Astrocyte of the cerebellum (primary cell): ENCODE measurements at places on chromosomes 2 and 18.
A peak's percentile ranks its signal among the peaks of the same experiment; 100 is the strongest.

DNA sequence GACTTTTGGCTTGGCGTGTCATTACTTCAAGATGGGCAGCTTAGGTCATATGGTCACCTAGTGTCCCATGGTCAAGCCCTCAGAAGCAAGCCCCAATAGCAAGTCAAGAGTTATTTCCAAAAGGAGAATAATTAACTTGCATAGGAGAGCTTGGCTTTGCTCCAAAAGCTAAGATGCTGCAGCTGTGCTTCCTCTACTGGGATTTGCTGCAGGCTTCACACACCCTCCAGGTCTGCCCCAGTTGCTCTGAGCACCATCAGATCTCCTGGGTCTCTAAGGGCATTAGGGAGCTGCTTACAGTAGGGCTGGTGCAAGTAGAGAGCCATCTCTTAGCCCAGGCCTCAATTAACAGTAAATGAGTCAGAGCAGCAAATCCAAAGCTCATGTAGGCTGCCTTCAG lies 46.6 kb downstream of the THUMPD2 start:
- DNase-seq = no peak

GRCh38 chr2:225930687-225931086 lies 531.2 kb downstream of the NYAP2 start:
- DNase-seq = no peak

GRCh38 chr2:15730545-15731212 lies 139.0 kb downstream of the DDX1 start:
- DNase-seq = peak; percentile 89

DNA sequence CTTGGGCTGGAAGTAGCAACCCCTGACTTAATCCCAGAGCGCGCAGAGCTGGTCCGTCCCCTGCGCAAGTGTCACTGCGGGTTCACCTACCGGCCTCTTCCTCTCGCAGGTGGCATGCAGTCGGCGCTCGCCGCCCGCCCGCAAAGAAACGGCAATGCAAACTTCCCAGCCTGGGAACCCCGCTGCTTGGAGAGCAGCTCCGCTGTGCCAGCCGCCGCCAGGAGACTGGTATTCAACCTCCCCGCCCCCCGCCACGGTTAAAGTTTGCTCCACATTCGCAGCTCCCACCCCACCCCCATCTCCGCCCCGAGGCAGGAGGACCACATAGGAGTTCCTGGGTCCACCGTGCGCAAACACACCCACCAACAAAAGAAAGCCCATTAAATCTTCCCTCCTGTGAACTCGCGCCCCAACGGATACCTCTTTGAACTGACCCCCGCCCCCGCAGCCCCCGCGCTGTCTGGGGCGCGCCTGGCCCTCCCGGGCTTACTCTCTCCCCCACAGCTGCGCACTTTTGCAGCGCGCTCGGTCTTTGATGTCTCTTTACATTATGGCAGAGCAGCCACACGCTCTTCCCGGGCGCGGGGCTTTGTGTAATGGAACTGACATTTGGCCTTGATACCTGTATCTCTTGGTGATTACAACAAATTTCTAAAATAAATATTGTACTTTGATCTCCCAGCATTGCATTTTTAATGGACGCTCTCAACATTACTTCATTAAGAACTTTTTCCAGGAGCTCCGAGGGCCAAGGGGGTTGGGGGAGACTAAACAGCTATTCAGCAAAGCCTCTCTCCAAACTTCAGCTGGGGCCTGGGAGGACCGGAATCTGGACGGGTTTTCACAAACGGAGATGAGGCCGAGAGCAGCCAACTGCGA lies 3.1 kb upstream of the SP5 start:
- DNase-seq = no peak

GRCh38 chr18:34643989-34644388 lies 66.1 kb upstream of the DTNA start:
- no peak for DNase-seq

DNA sequence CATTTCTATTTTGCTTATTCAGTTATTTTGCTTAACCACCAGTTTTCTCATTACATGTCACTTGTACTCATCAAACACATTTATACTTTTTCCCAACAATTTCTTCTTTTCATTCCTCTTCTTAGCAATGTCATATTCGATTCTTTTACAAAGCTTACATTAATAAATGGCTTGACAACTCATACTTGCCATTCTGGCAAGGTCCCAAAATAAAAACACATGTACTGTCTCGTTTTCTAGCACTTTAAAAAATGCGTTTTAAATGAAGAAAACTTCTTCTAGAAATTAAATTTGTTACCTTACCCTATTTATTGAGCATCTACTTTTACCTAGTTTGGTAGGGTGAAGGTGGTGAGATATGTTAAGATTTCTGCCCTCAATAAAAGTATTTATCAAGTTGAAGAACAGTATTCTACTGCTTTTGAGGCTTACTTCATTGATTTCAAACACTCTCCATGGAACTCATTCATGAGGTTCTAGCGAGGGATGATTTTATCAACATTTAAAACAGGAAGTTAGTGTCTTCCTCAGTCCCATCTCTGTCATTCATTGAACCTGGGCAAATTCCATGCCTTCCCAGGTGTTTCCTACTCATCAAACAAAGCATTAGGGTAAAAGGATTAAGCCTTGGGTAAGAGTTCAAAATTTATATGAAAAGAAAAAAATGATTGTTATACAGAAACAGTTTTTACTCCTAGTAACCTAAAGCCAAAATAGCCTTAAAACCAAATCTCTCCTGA lies 52.6 kb downstream of the CALCRL start:
- DNase-seq = no peak

GRCh38 chr18:46649071-46649862 lies 7.8 kb downstream of the LOXHD1 start:
- no peak for DNase-seq

- DNase-seq = no peak
Measured at GRCh38 chr2:86566158-86566820, 3.0 kb upstream of the CHMP3 start.

GRCh38 chr18:24396082-24396633 lies 1.5 kb downstream of the OSBPL1A start:
- no peak for DNase-seq

DNA sequence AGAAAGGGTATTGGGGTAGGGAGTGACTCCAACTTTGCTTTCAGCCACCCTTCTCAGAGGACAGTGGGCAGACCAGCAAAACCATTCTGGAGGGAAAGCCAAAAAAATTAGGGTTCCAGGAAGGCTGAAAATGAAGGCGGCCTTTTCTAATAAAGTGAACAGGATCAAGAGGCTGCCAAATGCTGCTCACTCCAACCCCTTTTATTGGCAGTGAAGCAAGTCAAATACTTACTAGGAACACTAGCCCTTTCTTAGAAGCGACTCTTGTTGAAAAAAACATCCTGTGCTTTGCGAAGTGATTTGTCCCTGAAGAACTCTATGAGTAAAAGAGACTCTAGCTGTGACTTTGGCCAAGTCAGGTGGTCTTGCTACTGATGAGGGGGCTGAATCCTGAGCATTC lies 83.6 kb upstream of the CYP1B1 start:
- no peak for DNase-seq

DNA sequence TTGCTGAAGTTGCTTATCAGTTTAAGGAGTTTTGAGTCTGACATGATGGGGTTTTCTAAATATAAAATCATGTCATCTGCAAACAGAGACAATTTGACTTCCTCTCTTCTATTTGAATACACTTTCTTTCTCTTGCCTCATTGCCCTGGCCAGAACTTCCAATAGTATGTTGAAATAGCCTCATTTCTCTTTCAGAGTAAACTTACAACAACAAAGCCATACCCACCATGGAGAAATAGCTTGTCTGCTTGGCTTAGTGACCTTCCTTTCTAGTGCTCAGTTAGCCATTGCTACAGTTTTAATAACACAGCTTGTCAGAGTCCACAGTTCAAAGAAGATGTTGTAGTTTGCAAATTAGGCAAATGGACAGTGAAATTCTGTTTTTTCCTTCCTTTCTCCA lies 228.0 kb downstream of the ETAA1 start:
- no peak for DNase-seq

DNA sequence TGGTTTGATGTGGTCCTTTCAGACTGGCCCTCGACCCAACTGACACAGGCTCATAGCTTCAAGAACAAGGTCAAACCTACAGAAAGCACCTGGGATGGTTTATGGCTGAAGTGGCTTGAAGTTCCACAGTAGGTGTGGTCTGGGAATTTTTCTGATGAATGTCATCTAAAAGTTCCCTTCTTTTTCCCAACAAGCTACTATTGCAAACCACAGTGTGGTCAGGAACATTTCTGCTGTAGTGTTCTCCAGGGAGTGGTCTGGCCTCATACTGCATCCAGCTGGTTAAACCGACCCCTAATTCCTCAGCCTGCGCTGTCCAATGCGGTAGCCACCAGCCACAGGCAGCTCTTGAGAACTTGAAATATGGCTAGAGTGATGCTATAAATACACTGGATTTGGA lies 92.7 kb downstream of the FAM124B start:
- DNase-seq = peak; percentile 69

DNA sequence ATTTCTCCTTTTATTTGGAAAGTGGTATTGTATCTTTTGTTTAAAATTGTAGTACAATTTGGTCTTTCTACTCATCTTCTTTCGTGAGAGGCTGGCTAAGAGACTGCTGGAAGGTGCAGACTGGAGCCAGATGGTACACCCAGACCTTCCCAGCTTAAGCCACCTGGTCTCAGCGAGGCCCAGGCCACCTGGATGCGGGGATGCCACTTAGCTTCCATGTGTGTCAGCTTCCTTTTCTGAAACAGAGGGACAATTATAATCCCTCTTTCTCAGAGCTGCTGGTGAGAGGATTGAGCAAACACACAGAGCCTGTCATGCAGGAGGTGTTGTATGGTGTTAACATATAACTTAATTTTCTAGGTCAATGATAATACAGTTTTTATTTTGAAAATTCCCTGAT lies 17.4 kb downstream of the FARP2 start:
- DNase-seq = no peak

DNA sequence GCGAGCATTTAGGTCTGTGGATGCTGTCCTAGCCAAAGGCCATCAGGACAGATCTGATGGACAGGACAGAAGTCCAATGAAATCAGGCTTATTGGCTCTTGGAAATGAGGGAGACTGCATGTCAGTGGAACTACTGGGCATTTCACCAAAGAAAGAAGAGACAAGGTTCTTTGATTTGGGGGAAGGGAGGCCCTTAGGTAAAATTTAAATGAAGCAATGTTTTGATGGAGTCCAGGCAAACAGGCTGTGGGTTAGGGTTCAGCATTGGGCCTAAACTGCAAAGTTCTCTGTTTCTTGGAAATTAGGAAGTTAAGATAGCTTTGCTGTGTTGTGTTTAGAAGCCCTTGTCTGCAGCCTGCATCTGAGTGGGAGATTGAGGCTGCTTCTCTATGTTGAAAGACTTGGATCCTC lies 31.6 kb upstream of the RNF149 start:
- DNase-seq = no peak
